ENCODE measurements at places on chromosomes 4 and X. TPM values are rescaled to one million over a fixed set of nuclear protein-coding genes. Genes with fewer than 3 reads are reported as not detected.

DNA sequence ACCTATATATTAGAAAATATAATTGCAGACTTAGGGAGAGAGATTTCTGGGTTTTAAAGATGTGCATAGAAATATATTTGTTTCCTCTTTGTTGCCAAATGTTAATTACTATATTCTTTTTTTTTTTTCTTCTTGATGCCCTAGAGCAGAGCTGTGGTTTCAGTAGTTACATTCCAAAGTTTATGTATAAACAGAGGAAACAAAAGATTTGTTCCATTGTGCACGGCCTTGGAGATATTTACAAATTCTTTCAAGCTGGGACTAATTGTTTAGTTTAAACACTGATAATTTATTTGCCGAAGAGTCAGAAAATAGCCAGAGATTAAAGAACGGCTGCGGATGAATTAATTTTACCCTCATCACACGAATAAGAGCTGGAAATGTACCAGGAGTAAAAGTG is 85.1 kb downstream of the USP46 start:
- no peak for DNase-seq
- no peak overlapping the region for H3K4me3 ChIP-seq
- H3K4me1 ChIP-seq, result no peaks in the 10 kb centered on the region
- H3K36me3 ChIP-seq, result no peaks in the 10 kb centered on the region
- no peak overlapping the region for H3K27ac ChIP-seq

DNA sequence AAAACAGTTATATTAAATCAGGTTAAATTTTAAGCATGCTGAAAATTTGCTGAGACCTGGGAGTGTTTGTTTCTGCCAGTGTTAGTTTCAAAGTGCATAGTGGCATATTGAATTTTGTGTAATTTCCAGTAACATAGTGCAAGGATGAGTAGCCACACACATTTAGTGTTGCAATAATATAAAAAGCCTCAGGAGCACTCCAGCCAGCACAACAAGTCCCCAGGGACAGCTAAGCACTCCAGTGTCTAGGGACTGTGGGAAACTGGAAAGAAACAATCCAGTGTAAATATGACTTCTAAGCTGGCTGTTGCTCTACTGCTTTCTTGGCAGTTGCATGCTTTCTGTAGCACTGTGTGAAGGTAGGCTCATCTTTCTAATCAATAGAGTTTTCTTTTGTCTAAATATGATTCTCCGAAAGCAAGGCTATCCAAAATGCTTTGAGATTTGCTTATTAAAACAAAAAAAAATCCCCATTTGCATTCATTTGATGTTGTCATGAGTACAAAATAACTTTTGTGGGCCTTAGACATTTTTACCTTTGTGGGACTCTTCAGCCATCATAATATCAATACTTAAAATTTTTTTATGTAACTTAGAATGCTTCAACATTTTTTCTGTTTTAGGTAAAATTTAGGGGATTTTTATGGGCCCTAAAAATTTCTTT is 24.2 kb upstream of the CXCL2 start:
- H3K4me3 ChIP-seq, result no peak overlapping the region
- H3K27me3 ChIP-seq, result peaks cover 3% of the 10 kb centered on the region
- no peaks in the 10 kb centered on the region for H3K36me3 ChIP-seq
- no peak for DNase-seq
- no peak overlapping the region for H3K27ac ChIP-seq

The TCEAL8 gene
- total RNA-seq, result 21.9 TPM

- peaks cover 2% of the 10 kb centered on the region for H3K27me3 ChIP-seq
- H3K36me3 ChIP-seq, result no peaks in the 10 kb centered on the region
- H3K4me3 ChIP-seq, result no peak overlapping the region
- no peaks in the 10 kb centered on the region for H3K4me1 ChIP-seq
- no peak for DNase-seq
Measured at GRCh38 chr4:37538931-37539330, 147.2 kb downstream of the RELL1 start.

DNA sequence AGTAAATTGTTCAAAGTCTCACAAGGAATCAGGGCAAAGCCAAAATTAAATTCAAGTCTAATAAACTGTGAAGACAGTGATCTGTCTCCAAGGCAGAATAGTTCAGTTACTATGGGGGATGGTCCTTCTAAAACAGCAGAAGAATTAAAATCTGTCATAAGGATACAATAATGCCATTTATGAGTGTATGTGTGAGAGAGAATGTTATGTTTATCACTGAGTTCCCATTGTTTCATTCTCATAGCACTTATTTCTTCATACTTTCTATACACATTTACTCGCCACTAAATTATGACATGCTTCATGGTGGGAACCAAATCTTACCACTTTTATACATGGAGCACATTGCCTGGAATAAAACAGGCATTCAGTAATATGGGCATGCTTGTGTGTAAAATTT is 102.5 kb downstream of the AMMECR1 start:
- H3K4me1 ChIP-seq, result peaks cover 14% of the 10 kb centered on the region
- H3K27ac ChIP-seq, result no peak overlapping the region
- DNase-seq, result no peak
- H3K27me3 ChIP-seq, result no peaks in the 10 kb centered on the region
- H3K4me3 ChIP-seq, result no peak overlapping the region

DNA sequence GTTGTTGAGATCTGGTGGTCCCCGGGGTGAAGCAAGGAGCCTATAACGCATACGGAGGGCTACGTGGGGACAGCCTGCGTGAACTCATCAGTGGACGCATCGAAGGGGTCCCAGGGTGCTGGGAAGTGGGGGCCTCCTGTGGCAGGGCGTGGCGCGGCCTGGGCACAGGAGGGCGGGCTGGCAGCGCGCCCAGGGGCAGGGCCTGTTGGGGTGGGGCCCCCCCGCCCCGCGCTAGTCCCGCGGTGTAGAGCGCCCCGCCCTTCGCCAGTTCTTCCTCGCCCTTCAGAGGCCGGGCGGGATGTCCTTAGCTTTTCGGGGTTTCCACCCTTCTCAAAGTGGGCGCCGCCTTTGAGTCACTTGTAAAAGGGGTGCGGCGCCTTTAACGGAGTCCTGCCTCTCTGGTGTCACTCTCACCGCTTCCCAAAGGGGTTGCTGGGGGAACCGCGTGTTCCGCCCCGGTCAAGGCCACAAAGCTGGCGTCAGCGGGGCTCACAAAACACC is 632 bp downstream of the PLP2 start:
- peaks cover 15% of the 10 kb centered on the region for H3K4me1 ChIP-seq
- peaks cover under 1% of the 10 kb centered on the region for H3K27me3 ChIP-seq
- peak; percentile 55 for DNase-seq
- peak overlapping the region; percentile 88 for H3K4me3 ChIP-seq
- H3K27ac ChIP-seq, result peak overlapping the region; percentile 84

DNA sequence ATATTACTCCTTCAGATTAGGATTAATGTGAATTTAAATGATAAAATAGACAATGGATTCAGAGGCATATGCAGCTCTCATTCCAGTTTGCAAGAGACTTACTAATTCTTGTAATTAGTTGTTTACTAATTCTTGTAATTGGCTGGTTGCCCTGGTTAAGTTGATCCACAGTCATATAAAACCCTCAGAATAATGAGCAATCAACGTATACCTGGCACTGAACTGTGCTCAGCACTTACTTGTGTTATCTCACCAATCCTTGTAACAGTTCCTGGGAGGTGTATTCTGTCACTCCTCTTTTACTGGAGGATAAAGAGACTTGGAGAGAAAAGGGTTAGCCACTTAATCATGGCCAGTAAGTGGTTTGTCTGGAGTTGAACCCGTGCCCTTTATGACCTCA is 10.5 kb downstream of the HERC5 start:
- no peak overlapping the region for H3K27ac ChIP-seq
- no peak for DNase-seq
- H3K36me3 ChIP-seq, result peaks cover 65% of the 10 kb centered on the region
- H3K27me3 ChIP-seq, result no peaks in the 10 kb centered on the region
- no peak overlapping the region for H3K4me3 ChIP-seq

DNA sequence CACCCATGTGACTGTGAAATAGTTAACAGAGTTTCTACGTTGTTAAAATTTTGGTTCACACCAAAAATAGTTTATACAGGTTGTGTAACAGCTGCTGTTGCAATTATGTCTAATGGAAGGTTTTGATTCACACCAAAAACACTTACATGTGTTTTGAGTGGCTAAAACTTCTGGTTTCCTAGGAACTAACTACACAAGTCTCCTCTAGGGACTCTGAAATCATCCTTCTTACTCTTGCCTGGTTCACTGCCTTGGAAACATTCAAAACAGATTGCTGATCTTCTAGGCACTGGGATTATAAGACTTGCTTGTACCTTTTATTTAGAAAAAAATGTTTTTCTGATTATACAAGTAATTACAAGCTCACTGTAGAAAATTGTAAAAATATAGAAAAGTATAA is 14.9 kb upstream of the MORC4 start:
- peaks cover 4% of the 10 kb centered on the region for H3K27me3 ChIP-seq
- no peak for DNase-seq
- H3K4me1 ChIP-seq, result no peaks in the 10 kb centered on the region
- H3K27ac ChIP-seq, result no peak overlapping the region

The MAGEA2 gene
- not detected for total RNA-seq

DNA sequence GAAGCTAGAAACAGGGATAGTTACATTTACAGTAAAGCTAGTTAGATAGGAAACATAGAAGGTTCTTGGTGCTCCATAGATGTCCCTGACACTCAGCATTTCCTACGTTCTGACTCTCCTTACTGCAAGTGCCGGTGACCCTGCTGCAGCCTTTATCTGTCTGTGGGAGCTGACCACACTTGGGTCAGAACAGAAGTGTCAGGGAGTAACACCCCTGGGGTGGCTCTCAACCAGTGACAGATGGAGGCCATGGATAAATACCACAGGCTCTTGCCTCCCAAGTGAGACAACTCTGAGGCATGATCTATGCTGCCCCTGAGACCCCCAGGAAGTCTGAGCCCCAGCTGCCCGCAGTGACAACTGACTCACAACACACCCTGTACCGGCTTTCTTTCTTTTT is 69.8 kb downstream of the ANXA3 start:
- DNase-seq, result no peak
- H3K36me3 ChIP-seq, result peaks cover 5% of the 10 kb centered on the region
- H3K27me3 ChIP-seq, result no peaks in the 10 kb centered on the region
- no peak overlapping the region for H3K4me3 ChIP-seq
- H3K4me1 ChIP-seq, result peaks cover 35% of the 10 kb centered on the region
- no peak overlapping the region for H3K27ac ChIP-seq

DNA sequence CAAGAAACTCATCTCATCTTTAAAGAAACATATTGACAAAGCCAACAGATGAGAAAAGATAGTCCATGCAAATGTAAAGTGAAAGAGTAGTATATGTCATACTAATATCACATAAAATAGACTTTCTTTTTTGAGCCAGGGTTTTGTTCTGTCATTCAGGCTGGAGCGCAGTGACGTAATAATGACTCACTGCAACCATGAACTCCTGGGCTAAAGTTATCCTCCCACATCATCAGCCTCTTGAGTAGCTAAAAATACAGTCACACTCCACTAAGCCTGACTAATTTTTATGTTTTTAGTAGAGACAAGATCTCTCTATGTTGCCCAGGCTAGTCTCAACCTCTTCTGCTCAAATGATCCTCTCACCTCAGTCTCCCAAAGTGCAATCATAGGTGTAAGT is 51.8 kb upstream of the TRAM1L1 start:
- no peak for DNase-seq
- no peaks in the 10 kb centered on the region for H3K27me3 ChIP-seq
- H3K4me1 ChIP-seq, result no peaks in the 10 kb centered on the region

Data from activated T-helper 1 cell treated with anti-CD3 and anti-CD28 coated beads, Interleukin-12 subunit alpha, Interleukin-12 subunit beta, Interleukin-2, Interleukin-4 antibody, amounts not matched to agents 30 ng/mL and 10 ng/mL and 1 ng/mL, durations not matched to agents 14 hours and 24 hours and 36 hours (primary cell).